Left colon (tissue), 2 donors: ENCODE measurements at places on chromosomes 2 and 18.

DNA sequence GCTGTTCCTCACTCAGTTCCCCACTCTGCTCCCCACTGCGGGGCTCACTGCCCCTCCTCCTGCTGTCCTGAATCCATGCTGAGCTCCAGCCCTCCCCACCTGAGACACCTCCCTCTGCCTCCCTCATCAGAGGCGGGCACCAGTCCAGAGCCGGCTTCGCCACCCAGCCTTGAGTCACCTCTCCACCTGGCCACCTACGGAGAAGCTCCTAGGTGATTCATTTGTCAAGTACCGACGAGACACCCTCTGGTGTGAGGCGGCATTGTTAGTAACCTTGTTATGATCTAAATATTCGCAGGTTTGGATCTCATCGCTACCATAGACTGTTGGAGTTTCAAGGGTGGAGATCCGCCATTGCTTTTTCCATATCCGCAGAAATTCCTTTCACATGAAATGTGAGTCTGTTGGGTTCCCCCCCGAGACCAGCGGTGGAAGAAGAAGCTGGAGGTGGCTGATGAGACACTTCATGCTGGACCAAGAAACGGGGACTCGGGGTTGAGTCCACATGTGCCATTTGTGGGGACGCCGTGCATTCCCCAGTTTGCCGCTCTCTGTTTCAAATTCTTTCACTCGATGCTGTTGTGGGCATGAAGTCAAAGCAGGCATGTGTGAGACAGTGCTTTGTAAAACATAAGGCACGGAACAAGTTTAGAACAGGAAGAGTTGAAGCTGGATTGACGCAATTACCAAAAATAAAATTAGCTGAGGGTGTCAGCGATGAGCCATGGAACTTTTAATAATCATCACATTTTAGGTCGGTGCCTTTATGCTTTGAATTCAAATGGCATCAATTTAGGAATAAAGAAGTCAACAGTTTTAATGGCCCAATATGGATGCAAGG lies 259.8 kb upstream of the HDAC4 start:
- no peak for DNase-seq

GRCh38 chr18:37266290-37266689 lies 299.3 kb downstream of the CELF4 start:
- DNase-seq: no peak

DNA sequence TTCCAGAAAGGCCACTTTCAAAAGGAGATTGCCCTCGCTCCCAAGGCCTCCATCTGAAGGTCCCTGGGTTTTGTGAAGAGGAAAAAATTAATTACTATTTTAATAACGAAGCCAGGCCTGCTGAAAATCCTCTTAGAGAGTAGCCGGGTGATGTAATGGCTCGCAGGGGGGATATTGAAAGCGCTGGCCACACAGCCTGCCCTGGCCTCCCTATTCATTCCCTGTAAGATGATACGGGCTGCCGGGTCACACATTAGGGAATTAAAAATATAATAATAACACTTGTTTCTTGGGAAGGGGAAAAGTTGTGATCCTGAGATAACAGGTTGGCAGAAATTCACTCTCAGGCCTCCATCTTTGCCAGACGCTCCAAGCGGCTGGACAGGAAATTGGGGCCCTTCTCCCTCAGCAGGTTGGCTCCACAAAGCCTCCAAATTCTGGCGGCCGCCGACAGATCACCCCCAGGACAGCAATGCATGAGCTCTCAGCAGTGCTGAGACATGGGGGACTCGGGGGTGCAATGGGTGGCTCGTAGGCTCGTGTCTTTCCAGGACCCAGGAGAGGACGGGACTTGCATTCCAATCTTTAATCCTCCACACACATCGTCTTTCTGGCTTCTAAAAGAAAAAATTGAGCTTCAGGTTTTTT lies 299.9 kb upstream of the SALL3 start:
- no peak for DNase-seq

GRCh38 chr2:89848763-89849368 lies 1157.4 kb downstream of the RPIA start:
- DNase-seq: no peak

DNA sequence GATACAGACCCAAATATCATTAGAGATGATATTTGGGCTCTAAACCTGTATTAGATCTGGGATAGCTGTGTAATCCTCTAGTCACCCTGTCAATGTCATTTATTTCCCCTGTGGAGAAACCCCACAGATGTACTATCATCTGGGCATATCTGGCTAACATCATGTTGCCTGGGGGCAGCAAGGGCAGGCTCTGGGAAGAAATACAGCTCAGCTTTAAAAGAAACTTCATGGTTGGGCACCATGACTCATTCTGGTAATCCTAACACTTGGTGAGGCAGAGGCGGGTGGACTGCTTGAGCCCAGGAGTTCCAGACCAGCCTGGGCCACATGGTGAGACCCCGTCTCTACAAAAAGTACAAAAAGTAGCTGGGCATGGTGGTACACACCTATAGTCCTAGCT lies 282.5 kb downstream of the SLC8A1 start:
- no peak for DNase-seq

GRCh38 chr2:23426263-23426905 lies 41.4 kb downstream of the KLHL29 start:
- DNase-seq: no peak

GRCh38 chr2:95738301-95738700 lies 146.5 kb downstream of the TRIM43 start:
- DNase-seq: no peak

- no peak for DNase-seq
These were observed 6.5 kb downstream of the SPR start for GRCh38 chr2:72893594-72894319.

DNA sequence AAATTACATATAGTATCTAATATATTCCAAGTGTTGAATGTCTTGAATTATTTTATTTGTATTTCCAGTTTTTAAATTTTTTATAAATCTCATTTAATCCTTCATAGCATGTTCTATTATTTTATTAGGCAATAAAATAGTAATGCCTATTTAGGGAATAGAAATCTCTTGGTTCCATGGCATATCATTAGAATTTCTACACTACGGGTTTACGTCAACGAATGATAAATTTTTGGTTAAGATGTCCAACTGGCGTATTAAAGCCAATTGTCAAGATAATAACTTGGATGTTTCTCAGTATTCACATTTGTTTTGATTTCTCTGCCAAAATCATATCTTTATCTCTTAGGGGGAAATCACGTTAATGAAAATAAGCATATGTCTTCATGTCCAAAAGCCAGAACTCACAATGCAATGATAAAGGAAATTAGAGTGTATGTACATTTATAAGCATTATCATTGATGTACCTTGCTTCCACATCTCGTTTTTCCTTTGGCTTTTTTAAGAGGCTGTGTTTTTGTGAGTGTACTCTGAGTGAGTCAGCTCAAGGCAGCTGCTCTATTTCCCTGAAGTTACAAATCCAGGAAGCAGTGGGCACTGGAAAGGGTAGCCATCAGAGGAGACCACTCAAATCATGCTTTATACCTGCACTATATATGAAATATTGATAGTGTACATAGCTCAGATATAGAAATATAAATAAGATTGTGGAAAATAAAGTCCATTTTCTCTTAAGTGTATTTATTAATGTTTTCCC lies 115.8 kb upstream of the PDE1A start:
- DNase-seq: no peak

GRCh38 chr18:76686737-76687231 lies 135.6 kb upstream of the ZNF236 start:
- DNase-seq: peak; percentile 48

DNA sequence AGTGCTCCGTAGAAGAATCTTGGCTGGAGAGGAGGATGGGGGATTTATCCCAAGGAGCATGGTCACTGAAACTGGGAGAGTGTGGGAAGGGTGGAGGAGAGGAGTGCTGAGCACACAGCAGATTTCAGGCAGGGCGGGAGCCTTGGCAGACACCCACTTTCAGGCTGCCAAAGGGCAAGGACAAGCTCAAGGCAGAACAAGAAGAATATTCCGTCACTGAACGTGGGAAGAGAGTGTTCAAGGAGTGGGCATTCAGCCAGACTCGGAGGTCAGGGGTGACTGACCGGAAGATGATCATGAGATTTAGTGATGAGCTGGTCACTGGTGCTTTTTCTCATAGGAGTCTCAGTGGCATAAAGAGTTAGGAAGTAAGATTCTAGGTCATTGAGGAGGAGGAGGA lies 136.2 kb upstream of the RASGRP3 start:
- DNase-seq: peak; percentile 19

DNA sequence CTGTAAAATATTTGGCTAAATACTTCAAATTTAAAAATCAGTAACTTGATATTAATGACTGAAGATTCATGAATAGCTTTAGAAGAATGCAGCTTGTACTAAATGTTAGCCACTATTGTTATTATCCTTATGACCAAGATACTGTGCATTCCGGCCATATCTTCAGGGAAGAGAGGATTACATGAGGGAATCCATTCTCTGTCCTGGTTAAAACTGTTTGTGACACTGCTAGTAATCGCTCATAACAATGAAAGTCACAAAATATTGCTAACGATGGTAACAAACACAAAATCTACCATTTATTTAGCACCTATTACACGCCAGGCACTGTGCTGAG lies 217.7 kb downstream of the PRKCE start:
- DNase-seq: no peak

DNA sequence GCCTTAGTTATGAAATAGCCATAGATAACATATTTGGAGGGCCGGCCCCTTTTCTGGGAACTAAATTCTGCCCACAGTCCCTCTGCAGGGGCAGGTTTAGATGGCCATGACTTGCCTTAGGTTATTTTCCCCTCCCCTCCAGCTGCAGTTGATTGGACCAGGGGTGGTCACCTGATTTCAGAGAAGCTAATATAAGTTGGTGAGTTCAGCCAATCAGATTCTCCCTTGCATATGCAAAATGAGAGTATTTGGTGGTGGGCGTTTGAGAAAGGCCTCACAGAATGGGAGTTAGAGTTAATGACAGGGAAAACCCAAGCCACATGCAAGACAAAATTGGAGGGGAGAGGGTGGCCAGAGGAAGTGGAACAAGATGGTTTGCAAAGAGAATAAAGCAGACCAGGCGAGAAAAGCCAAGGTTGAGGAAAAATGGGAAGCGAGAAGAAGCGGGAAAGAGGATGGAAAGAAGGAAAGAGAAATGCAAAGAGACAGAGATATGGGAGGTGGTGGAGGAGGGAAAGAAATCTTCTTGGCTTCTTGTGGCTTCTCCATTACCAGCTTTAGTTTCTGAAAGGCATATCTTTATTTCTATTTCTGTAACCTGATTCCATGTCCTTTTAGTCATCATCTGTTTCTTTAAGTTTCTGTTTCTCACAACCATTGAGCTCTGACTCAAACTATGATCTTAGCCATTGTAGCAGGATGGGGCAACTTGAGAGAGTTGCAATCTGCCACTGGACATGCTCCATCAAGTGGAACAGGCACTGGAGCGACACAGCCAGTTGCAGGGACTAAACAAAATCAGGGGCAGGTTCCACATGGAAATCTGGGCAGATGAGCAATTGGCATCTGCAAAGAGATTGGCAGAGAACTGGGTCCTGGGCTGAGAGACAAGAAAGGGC lies 108.1 kb upstream of the SIX3 start:
- no peak for DNase-seq

GRCh38 chr18:48821251-48821590 lies 129.5 kb downstream of the SMAD7 start:
- DNase-seq: peak; percentile 12

- DNase-seq: no peak
These were observed 242.2 kb downstream of the LOXHD1 start for GRCh38 chr18:46414863-46415262.

- no peak for DNase-seq
These were observed 5.7 kb upstream of the TTR start for GRCh38 chr18:31585991-31586390.

DNA sequence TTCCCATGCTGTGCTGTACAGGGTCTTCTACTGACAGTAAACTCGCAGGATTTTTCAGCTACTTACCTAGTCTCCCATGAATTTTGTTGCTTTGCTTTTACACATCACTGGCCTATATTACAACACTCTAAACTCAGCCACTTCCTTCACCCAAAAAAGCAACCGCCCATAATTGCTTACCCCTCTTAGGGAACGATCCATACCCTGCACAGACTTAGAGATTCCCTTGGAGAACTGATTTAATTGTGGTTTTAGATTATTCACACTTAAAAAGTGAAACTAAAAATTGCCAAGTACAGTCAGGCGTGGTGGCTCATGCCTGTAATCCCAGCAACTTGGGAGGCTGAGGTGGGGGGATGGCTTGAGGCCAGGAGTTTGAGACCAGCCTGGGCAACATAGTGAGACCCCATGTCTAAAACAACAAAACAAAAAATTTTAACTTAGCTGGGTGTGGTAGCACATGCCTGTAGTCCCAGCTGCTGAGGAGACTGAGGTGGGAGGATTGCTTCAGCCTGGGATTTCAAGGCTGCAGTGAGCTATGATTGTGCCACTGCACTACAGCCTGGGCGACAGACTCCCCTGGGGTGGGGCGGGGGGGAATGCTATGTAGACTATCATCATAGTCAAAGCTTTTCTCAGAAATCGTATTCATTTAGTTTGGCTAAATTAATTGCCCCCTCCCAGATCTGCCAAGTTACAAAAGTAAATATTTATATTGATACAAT lies 19.3 kb downstream of the MRPL30 start:
- no peak for DNase-seq

DNA sequence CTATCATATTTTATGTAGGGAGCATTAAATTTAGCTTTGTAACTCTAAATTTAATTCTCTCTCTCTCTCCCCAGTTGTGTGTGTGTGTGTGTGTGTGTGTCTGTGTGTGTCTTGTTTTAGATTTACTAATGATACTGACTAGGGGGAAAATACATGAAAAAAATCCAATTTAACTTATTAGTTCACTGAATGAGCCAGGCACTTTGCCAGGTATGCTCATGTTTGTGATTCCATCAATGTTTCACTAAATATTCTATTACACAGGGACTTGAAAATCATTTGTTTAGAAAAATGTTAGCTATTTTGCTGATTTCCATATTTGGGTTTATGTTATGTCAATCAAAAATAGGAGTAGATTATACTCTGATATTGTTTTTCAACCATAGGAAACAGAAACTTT lies 203.7 kb upstream of the ZNF804A start:
- no peak for DNase-seq

DNA sequence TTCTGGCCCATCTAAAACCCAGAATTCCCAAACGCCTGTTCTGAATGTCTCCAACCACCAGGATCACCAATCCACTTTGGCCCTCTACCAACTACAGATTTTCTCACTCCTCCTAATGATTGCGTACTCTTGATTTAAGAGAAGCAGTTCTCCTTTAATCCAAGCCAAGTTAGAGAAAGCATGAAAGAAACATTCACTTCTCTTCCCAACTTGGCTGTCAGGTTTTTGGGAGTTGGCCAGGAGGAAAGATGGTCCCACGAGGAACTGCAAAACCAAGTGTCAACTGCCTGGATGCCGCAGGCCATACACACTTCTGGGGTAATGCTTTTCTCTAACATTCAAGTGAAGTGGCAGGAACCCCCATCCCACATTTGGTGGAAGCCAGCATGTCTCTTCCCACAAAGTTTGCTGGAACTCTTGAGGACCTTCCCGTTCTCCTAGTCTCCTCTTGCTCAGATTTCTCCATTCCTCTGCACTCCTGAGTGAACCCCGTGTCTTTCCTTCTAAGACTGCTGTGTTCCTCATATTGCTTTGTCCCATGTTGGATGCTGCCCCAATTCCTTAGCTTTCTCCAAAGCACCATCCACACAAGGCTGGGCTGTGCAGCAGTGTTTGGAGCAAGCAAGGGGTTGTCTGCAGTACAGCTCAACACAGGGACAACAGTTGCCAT lies 138.5 kb upstream of the LGALSL start:
- DNase-seq: no peak
